ENCODE measurements at places on chromosomes 1 and 21.

DNA sequence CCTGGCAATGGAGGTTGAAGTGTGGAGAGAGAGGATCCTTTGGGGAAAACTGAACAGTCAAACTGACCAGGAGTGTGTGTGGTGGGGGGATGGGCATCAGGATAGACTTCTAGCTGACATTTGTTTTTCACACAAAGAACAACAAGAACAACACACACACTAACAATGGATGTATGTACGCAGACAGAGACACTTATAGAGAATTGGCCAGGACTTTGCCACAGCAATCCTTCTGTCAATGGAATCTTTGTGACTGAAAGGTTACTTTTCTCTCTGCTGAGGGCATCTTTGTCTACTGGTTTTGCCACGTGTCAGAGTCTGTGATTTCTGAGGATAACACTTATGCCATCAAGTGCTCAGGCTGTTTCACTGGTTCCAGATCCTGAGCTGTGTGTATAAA, 12.4 kb upstream of the FCGR2A start:
- no peak for DNase-seq

- no peak for DNase-seq
Measured at GRCh38 chr1:87007323-87007722, 92.9 kb downstream of the HS2ST1 start.

DNA sequence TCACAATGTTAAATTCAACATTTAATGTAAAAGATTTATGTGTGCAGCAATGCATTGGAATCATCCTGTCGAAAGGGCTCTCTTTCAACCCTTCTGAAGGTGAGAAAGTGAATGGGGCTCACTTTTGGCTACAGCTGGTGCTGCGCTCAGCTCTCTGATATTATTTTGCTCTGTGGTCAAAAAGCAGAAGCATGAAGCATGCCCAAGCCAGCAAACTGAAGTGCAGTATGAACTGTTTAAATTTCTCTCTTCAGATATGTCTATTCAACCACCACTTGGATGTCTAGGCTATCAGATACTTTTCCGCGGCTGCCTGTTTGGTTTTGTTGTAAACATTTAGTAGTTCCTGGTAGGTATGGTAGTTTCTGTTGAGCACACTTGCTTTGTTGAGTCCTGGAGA, 216.9 kb upstream of the TMPRSS15 start:
- DNase-seq, result no peak

GRCh38 chr1:2972011-2972878, 49.0 kb upstream of the ACTRT2 start:
- DNase-seq, result no peak

GRCh38 chr1:216723274-216723780, at the start of gene ESRRG:
ESRRG (minus strand) TSS chr1:216723429; CDS start chr1:216723299, 130 bp downstream.
- no peak for DNase-seq

DNA sequence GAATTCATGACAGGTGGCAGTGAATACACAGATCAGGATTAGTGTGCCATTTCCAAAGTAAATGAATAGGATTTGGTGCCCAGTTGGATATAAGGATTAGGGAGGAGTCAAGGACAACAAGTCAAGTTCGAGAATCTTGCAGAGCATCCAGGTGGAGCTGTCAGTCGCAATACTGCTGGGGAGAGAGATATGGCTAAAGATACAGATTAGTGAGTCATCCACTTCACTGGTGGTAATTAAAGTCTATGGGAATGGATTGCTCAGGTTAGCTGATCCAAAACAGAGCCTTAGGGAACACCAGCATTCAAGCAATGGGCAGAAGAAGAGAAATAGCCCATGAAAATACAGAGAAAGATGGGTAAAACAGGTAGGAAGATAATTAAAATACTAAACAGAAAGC, 26.8 kb downstream of the BCAS2 start:
- DNase-seq, result no peak

DNA sequence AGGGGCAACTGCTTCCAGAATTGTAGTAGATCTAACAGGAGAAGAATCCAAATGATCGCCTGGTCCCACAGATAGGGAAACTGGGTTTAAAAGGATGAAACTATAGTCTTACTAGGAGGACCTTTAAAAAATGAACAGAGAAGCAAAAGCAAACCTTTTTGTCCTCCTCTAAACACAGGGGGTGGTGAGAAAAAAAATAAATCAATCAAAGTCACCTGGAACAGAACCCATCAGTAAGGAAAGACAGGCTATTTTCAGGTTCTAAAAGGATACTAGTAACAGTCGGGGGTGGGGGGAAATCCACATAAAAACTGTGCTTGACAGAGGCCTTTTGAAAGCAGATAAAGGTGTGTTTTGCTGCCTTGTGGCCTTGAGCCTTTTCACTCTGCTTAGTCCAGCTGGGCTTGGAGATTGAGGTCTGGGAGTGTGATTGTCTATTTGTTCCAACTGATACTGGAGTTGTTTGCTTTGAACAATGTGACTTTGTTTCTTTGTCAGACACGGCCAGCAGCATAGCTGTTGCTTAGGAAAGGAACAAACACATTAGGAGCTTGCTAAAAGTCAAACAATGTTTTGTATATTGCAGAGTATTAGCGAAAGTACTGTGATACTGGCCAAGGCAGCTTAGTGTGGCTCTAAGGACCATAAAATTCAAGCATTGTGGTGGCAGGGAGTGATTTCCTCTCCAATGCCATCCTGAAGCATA, 141.1 kb upstream of the IRF2BP2 start:
- DNase-seq, result no peak

DNA sequence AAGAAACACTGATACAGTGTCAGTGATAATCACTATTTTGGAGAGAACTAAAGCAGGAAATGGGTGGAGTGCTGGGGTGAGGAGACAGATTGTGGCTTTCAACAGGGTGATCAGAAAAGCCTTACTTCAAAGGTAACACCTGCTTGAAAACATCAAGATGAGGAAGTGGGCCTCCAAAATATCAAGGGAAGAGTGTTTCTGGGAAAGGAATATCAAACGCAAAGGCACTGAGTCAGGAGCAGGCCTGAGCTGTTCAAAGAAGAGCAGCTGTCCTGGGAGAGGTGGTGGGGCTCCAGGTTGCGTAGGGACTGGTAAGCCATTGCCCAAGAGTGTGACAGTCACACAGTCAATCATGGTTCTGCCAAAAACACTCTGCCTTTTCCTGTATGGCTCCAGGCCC, 47.1 kb upstream of the ATP1A1 start:
- no peak for DNase-seq

DNA sequence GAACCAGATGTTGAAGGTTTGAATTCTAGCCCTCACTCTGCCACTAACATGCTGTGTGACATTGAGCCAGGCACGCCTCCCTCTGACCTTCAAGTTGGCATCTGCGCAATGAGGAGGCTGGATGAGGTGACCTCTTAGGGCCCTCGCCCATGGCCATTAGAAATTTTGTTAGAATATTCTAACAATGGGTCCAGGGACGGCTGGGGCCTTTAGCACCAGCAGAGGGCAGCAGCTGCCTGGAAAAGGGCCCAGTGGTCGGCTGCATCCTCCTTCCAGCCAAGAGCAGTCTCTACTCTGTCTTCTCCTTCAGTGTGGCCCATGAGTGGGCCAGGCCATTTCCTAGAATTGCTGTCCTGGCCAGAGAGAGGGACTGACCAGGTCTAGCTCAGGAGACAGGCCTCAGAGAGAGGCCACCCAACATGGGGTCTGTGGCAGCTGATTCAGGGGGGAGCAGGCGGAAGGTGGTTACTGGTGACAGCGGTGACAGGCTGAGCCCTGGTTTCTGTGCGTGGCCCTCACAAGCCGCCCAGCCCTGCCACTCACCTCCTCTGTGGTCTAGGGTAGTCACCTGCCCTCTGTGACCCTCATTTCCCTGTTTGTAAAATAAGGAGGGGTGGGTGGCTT, 101.3 kb upstream of the ACTL8 start:
- DNase-seq, result no peak

DNA sequence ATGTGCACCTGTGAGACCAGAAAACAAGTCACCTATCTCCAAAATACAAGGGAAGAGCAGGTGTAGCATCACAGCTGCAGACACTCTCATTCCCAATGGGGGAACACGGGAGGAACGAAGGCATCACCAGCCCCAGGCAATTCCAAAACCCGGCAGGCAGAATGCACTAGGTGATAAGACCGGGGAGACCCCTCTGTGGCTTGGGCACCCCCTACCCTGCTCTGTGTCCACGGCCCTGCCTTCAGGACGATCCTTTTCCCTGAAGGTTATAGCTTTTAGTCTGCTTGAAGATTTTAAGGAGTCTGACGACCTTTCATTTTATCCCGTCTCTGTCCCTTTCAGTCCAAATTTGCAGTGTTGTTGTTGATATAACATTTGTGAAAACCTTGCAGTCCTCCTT, 19.2 kb downstream of the TRPM2 start:
- no peak for DNase-seq

- no peak for DNase-seq
Measured at GRCh38 chr1:160740133-160740688, 1.2 kb downstream of the SLAMF7 start.

- DNase-seq, result peak; percentile 54
Measured at GRCh38 chr1:1122078-1122811, 6.4 kb upstream of the C1orf159 start.

- DNase-seq, result no peak
Measured at GRCh38 chr1:58575551-58576324, 1.3 kb downstream of the TACSTD2 start.

- peak; percentile 32 for DNase-seq
Measured at GRCh38 chr1:232655028-232655745, 25.3 kb upstream of the SIPA1L2 start.

DNA sequence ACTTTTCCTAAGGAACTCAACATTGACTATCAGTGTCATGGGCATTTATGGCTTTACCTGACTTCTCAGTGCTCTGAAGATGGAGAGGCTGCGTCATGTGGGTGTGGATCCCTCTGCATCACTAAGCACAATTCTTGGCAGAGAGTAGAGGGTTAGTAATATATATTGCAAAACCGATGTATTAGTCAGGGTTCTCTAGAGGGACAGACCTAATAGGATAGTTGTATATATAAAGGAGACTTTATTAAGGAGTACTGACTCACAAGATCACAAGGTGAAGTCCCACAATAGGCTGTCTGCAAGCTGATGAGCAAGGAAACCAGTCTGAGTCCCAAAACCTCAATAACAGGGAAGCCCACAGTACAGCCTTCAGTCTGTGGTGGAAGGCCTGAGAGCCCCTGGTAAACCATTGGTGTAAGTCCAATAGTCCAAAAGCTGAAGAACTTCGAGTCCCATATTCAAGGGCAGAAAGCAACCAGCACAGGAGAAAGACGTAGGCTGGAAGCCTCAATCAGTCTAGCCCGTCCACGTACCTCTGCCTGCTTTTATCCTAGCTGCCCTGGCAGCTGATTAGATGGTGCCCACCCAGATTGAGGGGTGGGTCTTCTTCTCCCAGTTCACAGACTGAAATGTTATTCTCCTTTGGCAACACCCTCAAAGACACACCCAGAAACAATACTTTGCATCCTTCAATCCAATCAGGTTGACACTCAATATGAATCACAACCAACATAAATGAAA, 159.7 kb upstream of the NRIP1 start:
- no peak for DNase-seq

- DNase-seq, result no peak
Measured at GRCh38 chr1:63799307-63799706, 25.5 kb downstream of the ROR1 start.

DNA sequence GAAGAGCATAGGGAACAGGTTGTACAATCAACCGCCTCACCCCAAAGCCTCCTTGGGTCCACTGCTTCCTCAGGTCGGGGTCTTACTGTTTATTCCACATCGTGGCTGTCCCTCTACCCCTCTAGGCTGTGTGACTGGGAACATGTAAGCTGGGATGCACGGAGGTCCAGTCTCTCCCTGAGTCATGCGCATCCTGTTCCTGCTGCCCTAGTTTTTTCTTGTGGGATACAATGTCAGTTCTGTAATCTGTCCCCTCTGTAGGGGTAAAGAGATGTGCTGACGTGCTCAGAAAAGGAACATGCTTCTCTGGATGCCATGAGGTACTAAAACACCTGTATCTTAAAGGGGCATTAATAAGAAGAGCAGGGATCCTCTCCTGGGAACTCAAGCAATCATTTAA, 66.2 kb downstream of the SLC45A1 start:
- DNase-seq, result no peak

- no peak for DNase-seq
Measured at GRCh38 chr1:125080077-125080476, 3895.3 kb downstream of the SRGAP2C start.

DNA sequence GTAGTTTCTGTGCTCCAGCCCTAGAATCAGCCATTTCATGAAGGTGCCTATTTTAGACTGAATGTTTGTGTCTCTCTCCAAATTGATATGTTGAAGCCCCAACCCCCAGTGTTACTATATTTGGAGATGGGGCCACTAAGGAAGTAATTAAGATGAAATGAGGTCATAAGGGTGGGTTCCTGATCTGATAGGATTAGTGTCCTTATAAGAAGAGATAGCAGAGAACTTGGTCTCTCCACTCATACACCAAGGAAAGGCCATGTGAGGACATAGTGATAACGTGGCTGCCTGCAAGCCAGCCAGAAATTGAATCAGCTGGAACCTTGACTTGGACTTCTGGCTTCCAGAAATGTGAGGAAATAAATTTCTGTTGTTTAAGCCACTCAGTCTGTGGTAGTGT, 12.3 kb downstream of the RAVER2 start:
- DNase-seq, result no peak

- no peak for DNase-seq
Measured at GRCh38 chr1:164771619-164772361, 212.8 kb downstream of the PBX1 start.

DNA sequence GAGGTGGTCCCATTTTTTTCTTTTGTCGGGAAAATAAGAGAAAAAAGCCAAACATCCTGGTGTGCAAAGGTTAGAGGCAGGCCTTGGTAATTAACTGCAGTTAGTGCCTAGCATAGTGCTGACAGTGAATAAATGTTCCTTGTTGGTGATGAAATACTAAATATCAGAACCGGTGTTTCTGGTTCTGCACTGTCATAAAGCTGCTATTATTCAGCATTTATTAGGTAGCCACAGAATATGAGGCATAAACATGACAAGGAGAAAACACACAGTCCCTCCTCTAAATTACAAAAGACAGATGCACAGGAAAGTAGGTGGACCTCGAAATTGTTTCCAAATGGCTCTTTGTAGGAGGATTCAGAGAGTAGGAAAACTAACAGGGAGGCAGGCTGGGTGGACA, 122.0 kb upstream of the ADGRL2 start:
- DNase-seq, result no peak

- no peak for DNase-seq
Measured at GRCh38 chr1:55402142-55402541, 187.0 kb upstream of the USP24 start.

- no peak for DNase-seq
Measured at GRCh38 chr1:195701149-195701548, 907.1 kb downstream of the KCNT2 start.

DNA sequence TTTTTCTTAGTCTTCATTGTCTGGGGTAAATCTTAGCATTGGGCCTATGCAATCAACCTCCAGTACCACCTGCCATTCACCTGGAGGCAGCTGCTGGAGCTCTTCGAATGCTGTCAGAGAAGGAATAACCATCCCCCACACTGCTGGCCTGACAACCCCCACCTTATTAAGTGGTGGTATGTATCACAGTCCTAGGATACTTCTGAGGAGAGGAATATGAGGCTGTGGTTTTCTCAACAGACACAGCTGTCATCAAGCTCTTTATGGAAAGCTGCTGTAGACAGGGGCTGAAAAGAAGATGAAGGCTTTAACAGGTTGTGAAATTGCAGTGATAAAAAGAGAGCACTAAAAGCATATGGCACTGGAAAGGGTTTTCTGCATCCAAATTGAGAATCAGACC, 61.7 kb downstream of the TSEN15 start:
- DNase-seq, result no peak

- DNase-seq, result no peak
Measured at GRCh38 chr21:38659936-38660332, 145.8 kb upstream of the ETS2 start.
